ENCODE measurements at places on chromosomes 12 and 14.

- DNase-seq: no peak
Measured at GRCh38 chr12:112868459-112869041, 38.2 kb upstream of the OAS1 start.

GRCh38 chr12:78865516-78865915 is 942 bp downstream of the SYT1 start:
- DNase-seq: no peak

DNA sequence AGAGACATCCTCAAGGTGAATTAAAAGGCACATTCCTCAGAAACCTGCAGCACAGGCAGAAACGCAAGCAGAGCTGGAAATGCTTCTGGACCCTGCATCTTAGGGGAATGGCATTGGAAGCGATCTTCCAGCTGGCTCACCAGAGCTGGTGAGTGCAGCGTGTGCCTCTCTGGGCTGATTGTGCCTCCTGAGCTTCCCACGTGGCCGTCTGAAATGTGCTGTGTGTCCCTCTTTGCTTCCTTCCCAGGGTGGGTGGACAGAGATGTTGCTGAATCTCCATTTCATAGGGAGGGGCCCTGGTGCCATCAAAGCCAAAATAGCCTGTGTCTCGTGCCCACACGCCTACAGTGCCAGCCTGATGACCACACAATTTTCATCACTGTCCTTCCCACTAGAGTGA is 34.3 kb upstream of the TMEM132D start:
- DNase-seq: no peak

GRCh38 chr14:88507208-88507607 is 47.6 kb downstream of the PTPN21 start:
- no peak for DNase-seq

- peak; percentile 49 for DNase-seq
Measured at GRCh38 chr12:110733089-110733715, 9.5 kb downstream of the PPP1CC start.

DNA sequence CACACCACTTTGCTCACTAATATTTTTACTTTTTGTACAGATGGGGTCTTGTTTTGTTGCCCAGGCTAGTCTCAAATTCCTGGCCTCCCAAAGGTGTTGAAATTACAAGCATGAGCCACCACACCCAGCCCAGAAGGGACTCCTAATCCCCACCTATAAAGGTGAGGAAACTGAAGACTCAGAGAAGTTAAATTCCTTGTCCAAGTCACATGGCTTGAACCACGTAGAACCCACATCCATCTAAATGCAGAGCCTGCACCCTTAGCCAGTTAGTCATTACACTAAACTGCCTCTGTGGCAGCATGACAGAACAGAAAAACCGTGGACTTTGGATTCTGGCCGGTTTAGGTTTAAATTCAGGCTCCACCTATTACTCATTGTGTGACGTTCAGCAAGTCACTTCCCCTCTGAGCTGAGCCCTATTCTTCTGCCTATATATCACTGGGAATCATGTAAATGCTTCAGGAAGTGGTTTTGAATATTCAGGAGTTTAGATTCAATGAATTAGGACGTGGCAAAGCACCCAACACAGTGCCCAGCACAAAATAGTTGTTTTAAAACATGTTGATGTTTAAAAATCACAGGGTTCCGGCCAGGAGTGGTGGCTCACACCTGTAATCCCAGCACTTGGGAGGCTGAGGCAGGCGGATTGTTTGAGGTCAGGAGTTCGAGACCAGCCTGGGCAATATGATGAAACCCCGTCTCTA is 3.0 kb upstream of the CORO1C start:
- peak; percentile 97 for DNase-seq

- DNase-seq: no peak
Measured at GRCh38 chr14:70842851-70843462, 33.6 kb upstream of the MAP3K9 start.

DNA sequence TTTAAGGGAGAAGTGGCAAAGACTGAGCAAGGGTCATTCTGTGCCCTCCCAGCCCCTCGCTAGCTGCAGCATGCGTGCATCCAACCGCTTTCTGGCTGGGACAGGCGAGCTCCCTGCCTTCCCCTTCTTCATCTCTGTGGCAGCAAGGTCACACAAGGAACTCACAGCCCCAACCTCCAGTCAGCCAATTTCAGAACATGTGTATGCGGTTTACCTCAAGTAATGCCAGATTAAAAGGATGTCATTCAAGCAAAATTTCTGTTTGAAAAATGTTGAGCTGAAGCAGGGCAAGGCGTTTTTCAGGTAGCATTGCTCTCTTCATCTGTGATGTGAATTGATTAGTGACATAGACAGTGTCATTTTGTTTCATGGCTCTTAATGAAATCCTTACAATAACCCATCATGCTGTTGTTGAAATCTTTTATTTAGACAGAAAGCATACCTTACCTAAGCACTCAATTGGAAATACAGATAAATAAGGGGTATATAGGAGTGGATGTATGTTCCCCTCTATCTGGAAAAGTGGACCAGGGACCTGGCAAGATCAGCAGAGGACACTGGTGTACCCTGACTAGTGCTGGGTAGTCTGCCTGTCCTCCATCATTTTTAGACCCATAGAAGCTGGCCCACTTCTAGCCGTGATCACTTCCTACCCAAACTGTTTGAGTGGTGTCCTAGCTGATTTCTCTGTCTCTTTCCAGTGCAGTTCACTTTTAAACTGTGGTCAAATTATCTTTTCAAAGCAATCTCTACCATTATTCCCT is 82.8 kb upstream of the NEDD1 start:
- DNase-seq: no peak

DNA sequence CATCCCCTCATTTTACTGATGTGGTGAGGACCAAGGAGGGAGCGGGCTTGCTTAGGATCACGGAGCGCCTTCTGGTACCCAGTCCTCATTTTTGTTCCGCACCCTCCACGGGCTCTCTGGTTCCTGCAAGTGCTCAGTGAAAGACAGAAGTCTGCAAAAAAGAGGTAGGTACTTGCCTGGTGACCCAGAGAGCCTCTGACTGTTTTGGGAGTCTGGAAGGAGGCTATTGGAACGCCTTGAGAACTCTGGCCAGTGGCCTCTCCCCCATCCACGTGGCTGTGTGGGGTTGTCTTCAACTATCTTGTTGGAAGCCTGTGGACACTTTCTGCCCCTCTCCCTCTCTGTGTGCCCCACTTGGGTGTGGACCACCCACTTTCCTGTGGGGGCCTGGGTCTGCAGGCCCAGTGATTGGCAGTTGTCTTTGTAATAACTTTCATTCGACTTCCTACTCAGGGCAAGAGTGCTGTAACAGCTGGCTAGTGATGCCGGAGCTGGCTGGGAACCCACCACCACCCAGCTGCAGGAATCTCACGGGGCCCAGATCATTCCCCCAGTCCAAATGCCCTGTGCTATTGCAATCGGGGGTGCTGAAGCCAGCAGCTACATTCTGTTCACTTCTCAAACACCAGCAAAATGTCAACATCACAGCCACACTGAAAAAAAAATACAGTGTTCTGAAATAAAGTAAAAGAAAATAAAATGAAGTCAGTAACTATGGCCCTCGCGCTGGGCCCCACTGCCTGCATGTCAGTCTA is 122.8 kb downstream of the PRMT8 start:
- no peak for DNase-seq

- no peak for DNase-seq
Measured at GRCh38 chr12:104567832-104568486, 111.2 kb downstream of the CHST11 start.

DNA sequence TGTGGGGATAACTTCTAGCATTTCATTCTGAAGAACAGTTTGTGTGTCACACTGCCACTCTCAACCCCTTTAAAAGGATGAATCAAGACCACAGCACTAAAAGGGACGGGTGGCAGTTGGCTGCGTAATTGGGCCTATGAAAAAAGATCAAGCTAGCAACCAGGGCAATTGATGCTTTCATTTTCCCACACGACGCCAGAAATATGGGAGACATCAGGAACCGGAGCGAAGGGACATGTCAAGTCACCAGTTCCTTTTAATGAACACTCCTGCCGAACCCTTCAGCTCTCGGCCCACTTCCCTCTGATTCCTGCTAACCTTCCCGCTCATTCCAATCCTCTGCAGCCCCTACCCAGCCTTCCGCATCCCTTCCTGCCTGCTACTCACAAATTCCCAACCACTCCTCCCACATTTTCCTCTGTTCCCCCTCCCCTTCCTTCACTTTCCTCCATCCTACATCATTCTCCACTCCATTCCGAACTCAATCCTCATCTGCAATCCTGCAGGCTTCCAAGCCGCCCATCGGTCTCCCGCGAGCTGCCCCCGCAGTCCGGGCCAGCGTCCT is 753 bp downstream of the CSRNP2 start:
- DNase-seq: peak; percentile 39

GRCh38 chr14:53409969-53410368 is 256.8 kb upstream of the DDHD1 start:
- peak; percentile 71 for DNase-seq

- DNase-seq: no peak
Measured at GRCh38 chr12:21627924-21628323, 23.3 kb upstream of the GYS2 start.

DNA sequence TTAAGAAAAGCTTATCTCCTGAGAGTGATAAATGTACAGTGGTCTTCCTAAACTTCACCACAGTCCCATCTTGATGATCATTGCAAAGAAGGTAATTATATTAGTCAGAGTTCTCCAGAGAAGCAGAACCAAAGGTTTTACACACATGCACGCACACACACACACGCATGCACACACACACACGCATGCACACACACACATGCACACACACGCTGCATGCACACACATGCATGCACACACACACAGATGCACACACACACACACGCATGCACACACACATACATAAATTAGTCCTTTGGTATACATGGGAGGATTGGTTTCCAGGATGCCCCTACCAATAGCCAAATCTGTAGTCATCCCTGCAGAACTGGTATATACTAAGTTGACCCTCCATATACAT is 580 bp downstream of the OR4E2 start:
- DNase-seq: no peak

DNA sequence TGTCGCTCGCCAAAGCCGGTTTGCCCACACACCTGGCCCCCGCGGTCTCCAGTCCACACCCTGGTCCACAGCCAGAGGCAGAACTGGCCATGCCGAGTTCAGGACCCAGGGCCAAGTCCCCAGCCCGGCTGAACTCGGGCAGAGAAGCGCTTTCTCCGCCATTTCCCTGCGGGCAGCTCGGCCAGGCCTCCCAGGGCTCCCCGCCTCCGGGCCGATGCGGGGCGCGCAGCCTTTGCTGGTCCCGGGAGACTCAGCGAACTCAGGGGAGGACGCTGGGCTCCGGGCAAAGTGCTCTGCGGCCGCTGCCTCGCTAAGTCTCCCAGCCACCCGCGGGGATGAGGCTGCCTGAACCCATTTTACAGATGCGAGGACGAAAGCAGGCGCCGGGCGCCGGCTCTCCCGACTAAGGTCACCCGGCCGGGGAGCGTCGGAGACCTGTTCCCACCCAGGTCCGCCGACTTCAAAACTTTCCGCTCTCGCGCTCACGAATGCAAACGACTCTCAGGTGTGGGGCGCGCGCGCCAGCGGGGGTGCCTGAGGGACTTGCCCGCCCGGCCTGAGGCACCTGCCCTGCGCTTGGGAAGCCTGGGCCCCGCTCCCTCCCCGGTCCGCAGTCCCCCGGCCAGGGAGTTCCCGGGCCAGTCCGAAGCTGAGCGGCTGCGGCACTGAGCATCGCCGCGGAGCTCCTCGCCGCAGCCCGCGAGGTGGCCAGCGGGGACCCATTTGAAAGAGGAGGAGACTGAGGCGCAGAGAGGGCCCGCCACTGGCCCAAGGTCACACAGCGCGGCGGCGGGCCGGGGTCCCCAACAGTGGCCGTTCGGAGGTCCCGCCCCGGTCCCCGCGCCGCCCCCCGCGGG is 627 bp downstream of the TESC start:
- no peak for DNase-seq

DNA sequence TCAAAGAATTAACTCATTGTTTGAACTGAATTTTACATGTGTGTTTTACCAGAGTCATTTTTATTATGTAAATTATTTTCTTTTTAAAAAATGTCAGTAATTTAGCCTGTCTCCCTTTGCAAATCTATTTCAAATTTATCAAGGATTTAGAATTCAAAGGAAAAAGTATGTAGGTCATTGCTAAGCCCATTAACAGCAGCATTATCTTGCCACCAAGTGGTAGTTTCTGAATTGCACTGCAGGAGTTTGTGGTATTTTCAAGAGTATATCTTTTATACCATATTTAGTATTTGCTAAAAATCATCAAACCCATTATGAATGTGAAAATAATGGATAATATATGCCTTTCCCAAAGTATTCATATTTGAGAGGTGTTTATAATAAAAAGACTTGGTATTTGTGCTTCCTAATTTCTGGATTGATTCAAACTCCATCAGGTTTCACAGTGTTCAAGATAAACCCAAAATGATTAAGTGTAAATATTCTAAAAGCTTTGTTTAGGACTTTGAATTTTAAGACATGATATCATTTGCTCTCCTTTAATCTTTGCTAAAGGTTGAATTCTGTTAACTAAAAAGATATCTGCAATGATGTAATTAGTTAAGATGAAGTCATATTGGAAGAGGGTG is 711.4 kb downstream of the FSCB start:
- peak; percentile 0 for DNase-seq

DNA sequence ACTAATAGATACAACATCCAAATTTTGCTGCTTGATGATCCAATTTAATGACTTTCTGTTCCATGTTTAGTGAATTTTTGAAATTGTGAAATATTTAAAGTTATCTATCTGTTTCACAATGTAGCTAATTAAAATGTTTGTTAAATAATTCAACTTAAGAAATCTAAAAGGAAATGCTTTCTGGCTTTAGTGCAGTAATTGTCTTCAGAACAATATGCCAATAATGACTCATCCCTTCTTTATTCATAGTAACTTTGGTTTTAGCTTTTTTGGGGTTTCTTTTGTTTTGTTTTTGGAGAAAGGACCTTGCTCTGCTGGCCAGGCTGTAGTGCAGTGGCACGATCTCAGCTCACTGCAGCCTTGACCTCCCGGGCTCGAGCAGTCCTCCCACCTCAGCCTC is 479.2 kb upstream of the RGS6 start:
- DNase-seq: no peak

- no peak for DNase-seq
Measured at GRCh38 chr12:115801871-115802270, 475.6 kb downstream of the MED13L start.

DNA sequence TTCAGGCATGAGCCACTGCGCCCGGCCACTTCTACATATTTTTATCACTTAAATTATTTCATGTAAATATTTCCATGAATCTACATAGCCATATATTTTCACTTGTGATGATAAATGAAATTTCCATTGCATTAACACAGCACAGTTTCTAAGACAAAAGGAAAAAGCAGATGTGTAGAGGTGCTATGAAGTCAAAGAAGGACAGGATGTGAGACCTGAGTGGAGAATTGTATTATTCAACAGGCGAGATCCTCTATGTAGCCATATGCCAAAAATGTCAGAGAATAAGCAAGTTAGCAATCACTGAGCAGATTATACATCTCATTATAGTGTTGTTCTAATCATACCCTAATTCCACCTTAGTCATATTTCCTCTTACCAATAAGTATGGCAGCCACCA is 38.1 kb downstream of the ATF7 start:
- no peak for DNase-seq

- no peak for DNase-seq
Measured at GRCh38 chr12:87943023-87943422, 86.2 kb downstream of the C12orf50 start.

DNA sequence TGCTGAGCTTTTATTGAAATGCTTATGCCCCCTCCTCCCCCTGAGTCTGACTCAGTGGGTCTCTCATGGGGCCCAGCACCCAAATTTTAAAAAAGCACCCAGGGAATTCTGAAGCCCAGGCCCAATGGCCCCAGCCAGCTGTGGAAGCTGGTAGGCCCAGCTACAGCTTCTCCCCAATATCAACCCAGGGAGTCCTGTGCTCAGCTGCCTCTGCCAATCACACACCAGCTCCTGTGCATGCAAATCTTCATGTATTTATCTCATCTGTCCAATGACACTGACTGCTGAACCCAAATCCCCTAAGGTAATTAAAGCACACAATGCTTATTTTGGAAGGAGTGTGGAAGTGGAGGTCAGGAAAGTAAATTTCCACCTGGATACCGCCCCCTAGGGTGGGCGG is 76.3 kb downstream of the CCDC88C start:
- no peak for DNase-seq
